ENCODE measurements at places on chromosomes 11 and 22.
A peak's percentile ranks its signal among the peaks of the same experiment; 100 is the strongest.

DNA sequence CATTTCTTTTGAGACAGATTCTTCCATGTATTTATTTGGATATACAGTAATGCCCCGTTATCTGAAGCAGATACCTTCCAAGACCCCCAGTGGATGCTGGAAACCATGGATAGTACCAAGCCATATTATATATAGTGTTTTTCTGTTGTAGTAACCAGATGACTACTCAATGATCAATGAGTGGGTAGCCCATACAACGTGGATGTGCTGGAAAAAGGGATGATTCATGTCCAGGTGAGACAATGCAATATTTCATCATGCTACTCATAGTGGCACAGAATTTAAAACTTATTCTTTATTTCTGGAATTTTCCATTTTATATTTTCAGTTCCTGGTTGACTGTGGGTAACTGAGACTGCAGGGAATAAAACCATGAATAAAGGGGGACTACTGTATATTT, 427.5 kb downstream of the METTL15 start:
- DNase-seq = no peak

- no peak for DNase-seq
Measured at GRCh38 chr22:49993649-49994360, 18.8 kb downstream of the IL17REL start.

GRCh38 chr22:46112405-46112804, 37.9 kb upstream of the PPARA start:
- no peak for DNase-seq

- no peak for DNase-seq
Measured at GRCh38 chr11:11073996-11074395, 216.1 kb upstream of the ZBED5 start.

- no peak for DNase-seq
Measured at GRCh38 chr11:70933981-70934583, 318.3 kb downstream of the SHANK2 start.

GRCh38 chr22:48333323-48333763, 1494.3 kb downstream of the BRD1 start:
- no peak for DNase-seq

DNA sequence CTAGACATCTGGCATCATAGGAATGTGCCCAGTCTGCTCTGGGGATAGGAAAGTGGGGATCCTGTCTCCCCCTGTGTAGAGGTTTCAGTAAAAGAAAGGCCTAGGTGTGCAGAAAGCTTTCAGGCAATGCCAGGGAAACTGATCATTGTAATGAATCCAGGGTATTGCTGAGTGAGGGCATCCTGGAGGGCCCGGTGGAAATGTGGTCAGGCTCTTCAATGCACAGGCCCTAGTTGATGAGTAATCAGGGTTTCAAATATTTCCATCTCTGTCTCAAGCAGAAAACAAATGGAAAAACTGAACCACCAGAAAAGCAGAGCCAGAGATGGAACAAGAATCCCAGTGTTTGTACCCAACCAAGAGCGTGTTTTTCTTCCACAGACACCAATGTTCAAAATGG, 2.0 kb downstream of the CD3E start:
- DNase-seq = peak; percentile 42

- DNase-seq = no peak
Measured at GRCh38 chr11:100865443-100866065, 178.5 kb downstream of the ARHGAP42 start.

- DNase-seq = no peak
Measured at GRCh38 chr22:16819249-16819648, 6.0 kb downstream of the XKR3 start.

GRCh38 chr22:11628651-11629511, 3899.1 kb upstream of the OR11H1 start:
- no peak for DNase-seq

- DNase-seq = peak; percentile 25
Measured at GRCh38 chr11:9313648-9314290, 624 bp downstream of the TMEM41B start.

DNA sequence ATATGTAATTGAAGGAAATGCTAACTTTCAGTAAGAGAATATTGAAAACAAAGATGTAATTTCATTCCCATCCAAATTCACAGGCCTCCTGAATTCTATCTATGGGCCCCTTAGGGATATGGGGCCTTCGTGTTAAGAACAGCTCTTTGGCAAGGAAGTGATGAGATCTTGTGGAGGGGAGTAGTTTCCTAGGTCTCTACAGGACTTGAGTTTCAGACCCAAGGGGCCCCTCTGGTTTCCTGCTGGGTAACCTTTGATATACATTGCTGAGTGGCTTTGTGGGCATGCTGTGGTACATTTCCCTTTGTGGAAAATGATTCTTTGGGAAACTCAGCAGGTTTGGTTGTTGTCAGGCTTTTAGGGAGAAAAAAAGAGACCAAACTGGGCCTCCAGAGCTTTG, 6.2 kb downstream of the STIM1 start:
- DNase-seq = no peak

DNA sequence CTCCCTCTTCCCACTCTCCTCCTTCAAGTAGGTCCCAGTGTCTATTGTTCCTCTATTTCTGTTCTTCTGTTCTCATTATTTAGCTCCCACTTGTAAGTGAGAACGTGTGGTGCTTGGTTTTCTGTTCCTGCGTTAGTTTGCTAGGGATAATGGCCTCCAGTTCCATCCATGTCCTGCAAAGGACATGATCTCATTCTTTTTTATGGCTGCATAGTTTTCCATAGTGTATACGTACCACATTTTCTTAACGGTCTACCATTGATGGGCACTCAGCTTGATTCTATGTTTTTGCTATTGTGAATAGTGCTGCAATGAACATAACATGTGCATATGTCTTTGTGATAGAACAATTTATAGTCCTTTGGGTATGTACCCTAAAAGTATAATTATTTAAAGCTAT, 26.2 kb downstream of the C2CD3 start:
- DNase-seq = no peak

DNA sequence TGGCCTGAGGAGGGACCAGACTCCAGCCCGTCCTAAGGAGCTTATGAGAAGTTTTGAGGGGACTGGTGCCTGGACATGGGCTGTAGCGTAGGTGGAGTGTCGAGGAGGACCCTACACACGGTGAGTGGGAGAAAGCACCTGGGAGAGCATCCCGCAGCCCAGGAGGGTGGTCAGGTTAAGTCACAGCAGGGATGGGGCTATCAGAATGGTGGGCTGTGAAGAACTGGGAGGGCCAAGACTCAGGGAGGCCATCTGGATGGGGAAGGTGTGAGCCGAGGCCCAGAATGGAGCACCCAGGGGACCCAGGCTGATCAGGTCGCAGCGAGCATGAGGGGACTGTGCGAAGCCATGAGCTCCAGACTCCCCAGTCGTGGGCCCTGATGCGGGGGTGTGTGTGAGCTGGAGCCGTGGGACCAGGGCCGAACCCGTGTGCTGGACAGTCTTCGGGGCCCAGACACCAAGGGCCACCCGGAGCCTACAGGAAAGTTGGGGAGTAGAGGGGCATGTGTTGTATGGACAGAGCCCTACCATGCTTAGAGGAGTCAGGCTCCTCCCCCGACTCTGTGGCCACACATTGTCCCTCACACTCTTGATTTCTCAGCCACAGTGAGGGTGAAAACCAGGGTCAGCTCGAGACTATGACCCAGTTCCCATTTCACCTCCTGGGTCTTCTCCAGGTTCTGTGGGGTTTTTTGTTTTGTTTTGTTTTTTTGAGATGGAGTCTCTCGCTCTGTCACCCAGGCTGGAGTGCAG, 54.3 kb downstream of the BCR start:
- no peak for DNase-seq

DNA sequence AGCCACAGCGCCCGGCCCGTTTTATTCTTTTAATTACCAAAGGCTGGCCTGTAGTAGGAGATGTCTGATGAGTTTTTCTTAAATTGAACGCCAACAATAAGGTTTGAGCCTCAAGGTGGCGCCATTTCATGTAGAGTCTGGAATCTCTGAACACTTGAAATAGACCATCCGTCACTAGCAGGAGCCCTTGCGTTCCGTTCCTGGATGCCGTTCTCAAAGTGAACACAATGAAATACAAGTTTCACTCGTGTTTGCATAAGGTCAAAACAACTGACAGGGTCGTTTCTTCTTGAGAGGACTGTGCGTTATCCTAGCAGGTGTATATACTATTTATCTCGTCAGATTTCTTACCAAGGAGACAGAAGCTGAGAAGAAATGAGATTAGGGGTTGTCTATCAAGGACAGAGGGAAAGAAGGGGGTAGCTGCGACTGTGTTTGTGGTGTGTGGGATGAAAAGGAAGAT, 18.7 kb upstream of the SCGB1D1 start:
- peak; percentile 69 for DNase-seq

DNA sequence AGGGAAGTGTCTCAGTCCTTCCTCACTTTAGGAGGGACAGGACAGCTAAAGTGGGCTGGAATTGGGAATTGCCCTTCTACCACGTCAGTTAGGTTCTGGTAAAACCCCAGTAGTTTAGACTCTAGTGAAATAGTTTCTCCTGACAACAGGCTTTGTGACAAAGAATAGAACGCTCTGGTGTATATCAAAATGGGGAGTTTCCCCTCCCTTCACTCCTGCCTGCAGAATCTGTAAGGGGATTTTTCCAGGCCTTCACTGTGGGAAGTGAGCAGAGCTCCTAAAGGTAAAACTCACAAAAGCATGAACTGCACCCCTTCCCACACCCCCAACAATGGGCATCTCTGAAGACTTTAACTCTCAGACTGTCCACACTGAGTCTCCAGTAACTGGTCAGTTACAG, 460.9 kb upstream of the LRRC4C start:
- DNase-seq = no peak

DNA sequence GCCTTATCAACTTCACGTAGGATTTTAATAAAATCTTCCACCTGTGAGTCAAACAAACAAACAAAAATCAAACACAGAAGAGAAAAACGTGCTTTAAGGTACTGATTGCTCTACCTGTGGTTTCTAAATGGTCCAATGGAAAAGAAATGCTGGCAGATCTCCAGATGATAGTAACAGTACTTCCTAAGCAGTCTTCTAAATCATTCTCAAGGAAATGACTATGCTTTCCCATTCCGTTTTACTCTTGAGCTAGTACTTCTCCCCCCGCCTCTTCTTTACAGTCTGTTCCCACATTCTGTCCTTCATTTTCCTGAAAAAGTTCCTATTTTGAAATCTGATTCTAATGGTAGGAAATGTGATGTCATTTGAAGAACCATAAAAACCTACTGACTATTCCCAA, 25.4 kb downstream of the SAAL1 start:
- DNase-seq = no peak

DNA sequence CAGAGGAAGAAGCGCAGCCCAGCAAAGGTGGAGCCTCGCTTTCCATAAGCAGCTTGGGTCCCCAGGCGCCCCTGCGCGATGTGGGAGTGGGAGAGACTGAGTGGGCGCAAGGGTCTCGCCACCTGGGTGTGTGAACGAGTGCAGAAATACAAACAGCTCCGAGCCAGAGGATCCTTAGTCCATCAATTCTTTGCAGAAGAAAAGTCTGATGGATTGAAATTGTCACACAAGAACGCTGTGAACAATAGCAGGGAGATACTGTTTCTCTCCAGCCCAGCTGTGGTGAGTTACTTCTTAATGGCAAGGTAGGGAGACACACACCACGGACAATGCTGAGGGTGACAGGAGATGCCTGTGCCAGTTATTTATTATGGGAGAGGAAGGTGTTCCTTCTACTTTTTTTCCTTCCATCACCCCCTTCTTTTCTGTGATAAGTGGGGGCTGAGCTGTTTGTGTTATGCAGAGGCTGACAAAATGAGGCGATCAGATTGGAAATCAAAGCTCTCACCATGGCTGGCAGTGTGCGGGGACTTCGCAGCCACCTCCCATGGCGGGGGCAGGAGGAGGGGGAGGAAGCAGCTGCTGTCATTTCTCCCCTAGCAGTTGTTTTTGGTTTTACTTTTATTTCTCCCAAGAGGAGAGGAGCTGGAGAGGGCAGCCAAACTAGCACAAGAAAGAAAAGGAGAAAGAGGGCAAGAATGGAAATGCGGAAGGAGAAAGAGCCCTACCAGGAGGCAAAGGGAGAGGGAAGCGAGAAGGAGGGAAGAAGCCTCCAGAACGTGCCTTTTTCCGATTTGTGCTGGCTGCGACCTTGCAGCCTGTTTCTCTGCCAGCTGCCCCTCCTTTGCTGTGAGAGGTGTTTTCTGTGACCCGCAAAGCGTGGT, 755.8 kb downstream of the NTM start:
- DNase-seq = no peak

- no peak for DNase-seq
Measured at GRCh38 chr11:72409458-72409857, 24.9 kb downstream of the CLPB start.

DNA sequence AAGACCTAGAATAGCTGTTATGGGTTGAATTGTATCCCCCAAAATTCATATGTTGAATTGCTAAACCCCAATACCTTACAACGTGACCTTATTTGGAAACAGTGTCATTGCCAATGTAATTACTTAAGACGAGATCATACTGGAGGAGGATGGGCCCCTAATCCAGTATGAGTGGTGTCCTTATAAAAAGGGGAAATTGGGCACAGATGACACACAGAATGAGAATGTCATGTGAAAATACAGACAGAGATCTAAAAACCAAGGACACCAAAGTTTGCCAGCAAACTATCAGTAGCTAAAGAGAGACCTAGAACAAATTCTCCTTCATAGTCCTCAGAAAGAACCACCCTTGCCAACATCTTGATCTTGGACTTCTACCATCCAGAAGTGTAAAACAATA, 127.7 kb downstream of the ATXN10 start:
- DNase-seq = no peak

- peak; percentile 56 for DNase-seq
Measured at GRCh38 chr22:37843741-37844089, 419 bp downstream of the ANKRD54 start.

- no peak for DNase-seq
Measured at GRCh38 chr22:48686694-48687302, 1140.9 kb downstream of the BRD1 start.

GRCh38 chr22:43734370-43735150, 77.5 kb downstream of the EFCAB6 start:
- DNase-seq = no peak

DNA sequence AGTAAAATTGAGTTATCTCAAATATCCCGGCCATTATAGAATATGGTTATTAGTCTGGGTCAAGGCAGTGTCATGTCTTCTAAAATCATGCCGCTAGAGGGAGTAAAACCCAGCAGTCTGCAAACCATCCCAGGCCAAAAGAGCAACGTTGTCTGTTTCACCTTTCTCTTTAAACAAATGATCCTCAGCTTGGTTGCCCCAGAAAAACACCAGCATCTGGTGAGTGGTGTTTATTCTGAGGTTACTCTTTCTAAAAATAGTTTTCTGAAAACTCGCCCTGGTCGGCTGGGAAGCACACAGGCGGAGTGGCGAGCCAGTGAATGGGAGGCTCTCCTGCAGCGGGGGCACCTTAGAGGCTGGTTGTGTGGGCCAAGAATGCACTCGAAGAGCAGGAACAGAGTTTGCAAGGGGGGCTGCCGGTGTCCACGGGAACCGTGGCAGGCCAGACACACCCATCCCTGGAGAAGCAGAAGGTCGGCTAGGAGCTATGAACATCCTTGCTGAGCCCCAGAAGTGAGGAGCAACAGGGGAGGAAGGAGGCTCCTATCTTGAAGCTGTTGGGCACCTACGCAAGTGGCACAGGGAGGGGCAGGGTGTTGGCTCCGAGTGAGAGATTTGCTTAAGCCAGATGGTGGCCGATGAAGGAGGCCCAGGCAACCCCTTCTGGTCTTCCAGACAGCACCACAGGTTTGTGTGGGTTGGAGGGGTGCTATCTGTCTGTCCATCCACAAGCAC, 297.1 kb downstream of the ETS1 start:
- peak; percentile 57 for DNase-seq

GRCh38 chr11:8787372-8787771, 104.8 kb downstream of the RPL27A start:
- no peak for DNase-seq

GRCh38 chr11:991034-991433, 45.5 kb downstream of the MUC6 start:
- no peak for DNase-seq
